ENCODE measurements at places on chromosomes 6 and 20. TPM values are rescaled to one million over a fixed set of nuclear protein-coding genes. Genes with fewer than 3 reads are reported as not detected.

The SLC35D3 gene
- total RNA-seq, result not detected

The TMEM244 gene
- total RNA-seq, result not detected

The RFX6 gene
- total RNA-seq, result not detected

The SIRPB1 gene
- total RNA-seq, result 4.2 TPM

The CGAS gene
- total RNA-seq, result 4.0 TPM

The CYP24A1 gene
- 0.69 TPM for total RNA-seq

The GSTA2 gene
- not detected for total RNA-seq

The COL20A1 gene
- not detected for total RNA-seq

The TM9SF4 gene
- 32.6 TPM for total RNA-seq

The SLC52A3 gene
- total RNA-seq, result 0.67 TPM

The UCKL1 gene
- 24.1 TPM for total RNA-seq

The SYNCRIP gene
- 105 TPM for total RNA-seq

The C6orf58 gene
- not detected for total RNA-seq

The FHL5 gene
- total RNA-seq, result 11.8 TPM

The PDE10A gene
- 3.4 TPM for total RNA-seq

The CCM2L gene
- total RNA-seq, result 6.4 TPM

Measured in gastroesophageal sphincter (tissue), 4 donors.